ENCODE measurements at places on chromosomes 1 and 21.

GRCh38 chr1:169563019-169563615 is 23.2 kb downstream of the F5 start:
- no peak for DNase-seq

DNA sequence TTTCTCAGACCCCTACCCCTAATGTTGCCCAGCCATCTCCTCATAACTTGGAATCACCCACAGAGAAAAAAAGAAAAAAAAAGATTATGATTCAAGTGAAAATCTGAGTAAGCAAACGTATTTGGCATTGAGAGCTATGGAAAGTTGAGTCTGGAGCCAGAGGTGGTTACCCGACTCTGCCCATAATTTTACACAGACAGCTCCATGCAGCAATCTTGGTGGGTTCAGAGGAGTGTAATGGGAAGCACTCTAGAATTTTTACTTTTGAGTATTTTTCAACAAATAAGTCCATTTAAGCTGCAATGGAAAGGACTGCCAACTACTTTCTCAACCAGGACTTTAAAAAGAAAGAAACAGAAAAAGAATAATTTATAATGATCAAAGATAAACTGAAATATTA is 62.7 kb downstream of the ZC3H11B start:
- DNase-seq = no peak

DNA sequence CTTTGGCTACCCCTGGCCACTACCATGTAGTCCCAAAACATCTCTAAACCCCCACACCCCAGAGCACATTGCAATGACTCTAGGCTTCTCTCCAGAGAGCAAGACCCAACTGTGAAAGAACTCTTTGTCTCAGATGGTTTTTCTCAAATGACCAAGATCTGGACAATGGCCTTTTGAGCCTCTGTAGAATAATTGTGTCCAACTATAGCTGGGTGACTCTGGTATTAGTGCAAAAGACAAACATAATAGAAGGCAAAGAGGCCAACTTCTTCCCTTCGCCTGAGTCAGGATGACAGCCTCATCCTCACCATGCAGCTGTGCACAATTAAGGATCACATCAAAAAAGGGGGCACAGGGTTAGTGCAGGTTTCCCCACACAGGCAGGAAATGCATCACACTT is 139.6 kb downstream of the BRINP2 start:
- DNase-seq = no peak

GRCh38 chr1:170149241-170149640 is 3.5 kb downstream of the NTMT2 start:
- no peak for DNase-seq

- peak; percentile 36 for DNase-seq
These were observed 31.1 kb upstream of the MTF1 start for GRCh38 chr1:37890378-37891014.

Measured in HTR-8/SVneo (cell line).